ENCODE measurements at places on chromosomes 13 and 19.

GRCh38 chr13:33341861-33342452 lies 56.4 kb upstream of the STARD13 start:
- H3K36me3 ChIP-seq, result no peaks in the 10 kb centered on the region
- no peak overlapping the region for H3K27ac ChIP-seq
- H3K4me3 ChIP-seq, result no peak overlapping the region
- no peaks in the 10 kb centered on the region for H3K4me1 ChIP-seq
- DNase-seq, result no peak

DNA sequence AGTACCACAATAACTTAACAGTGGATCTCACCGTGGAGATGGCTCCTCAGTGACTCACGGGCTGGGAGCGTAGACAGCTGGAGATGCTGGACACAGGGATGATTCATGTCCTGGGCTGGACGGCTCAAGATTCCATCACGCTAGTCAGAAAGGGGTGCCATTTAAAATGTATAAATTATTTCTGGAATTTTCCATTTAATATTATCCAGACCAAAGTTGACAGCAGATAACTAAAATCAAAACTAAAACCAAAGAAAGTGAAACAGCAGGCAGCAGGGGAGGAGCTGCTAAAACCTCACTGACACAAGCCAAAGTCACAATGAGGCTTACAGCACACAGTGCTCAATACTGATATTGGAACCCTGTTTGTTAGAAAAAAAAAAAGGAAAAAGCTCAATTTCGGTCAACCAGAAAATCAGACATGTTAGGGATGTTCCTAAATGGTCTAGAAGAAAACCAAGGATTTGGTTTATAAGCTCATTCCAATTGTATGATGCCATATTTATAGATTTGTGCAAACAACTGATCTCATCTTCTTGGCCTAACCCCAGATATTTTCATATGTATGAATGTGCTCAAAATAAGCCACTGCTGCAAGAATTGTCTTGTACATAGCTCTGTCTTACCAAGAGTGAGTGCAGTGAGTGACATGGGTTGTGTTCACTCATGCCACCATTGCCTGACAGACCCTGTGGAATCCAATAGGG lies 111.8 kb downstream of the SACS start:
- DNase-seq, result no peak
- H3K36me3 ChIP-seq, result no peaks in the 10 kb centered on the region
- no peak overlapping the region for H3K27ac ChIP-seq
- no peak overlapping the region for H3K4me3 ChIP-seq
- H3K27me3 ChIP-seq, result no peaks in the 10 kb centered on the region
- H3K4me1 ChIP-seq, result no peaks in the 10 kb centered on the region

DNA sequence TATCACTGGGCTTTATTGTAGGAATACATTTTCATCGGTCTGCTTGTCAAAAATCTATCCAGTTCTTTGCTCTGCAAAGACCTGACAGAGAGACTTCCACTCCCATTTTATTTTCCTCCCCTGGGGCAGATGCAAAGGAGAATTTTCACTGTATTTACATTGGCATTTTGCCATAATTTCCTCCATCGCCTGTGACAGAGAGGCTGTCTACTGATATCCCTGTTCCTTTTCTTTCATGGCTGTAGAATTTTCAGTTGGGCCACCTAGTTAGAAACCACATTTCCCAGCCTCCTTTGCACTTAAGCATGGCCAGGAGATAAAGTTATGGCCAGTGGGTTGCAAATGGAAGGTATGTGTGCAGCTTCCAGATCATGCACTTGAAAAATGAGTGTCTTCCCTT lies 89.3 kb downstream of the NUFIP1 start:
- no peak overlapping the region for H3K27ac ChIP-seq
- no peak for DNase-seq
- no peaks in the 10 kb centered on the region for H3K4me1 ChIP-seq
- H3K4me3 ChIP-seq, result no peak overlapping the region
- H3K36me3 ChIP-seq, result no peaks in the 10 kb centered on the region

DNA sequence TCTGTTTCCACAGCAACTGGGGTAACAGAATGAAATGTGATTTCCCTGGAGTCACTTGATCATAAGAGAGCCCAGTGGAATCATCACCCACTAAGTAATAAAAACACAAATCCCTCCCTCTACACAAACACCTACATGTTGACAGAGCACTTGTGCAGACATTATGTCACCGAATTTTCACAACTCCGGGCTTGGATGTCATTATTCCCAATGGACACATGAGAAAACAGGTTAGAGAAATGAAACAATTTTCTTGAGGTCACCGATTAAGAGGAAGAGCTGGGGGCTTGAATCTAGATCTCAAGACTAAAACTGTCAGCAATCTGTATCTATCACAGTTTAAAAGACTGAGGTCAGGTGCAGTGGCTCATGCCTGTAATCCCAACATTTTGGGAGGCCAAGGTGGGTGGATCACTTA lies 3.1 kb downstream of the XRCC1 start:
- no peak for DNase-seq
- no peaks in the 10 kb centered on the region for H3K27me3 ChIP-seq
- H3K27ac ChIP-seq, result no peak overlapping the region
- no peaks in the 10 kb centered on the region for H3K36me3 ChIP-seq

DNA sequence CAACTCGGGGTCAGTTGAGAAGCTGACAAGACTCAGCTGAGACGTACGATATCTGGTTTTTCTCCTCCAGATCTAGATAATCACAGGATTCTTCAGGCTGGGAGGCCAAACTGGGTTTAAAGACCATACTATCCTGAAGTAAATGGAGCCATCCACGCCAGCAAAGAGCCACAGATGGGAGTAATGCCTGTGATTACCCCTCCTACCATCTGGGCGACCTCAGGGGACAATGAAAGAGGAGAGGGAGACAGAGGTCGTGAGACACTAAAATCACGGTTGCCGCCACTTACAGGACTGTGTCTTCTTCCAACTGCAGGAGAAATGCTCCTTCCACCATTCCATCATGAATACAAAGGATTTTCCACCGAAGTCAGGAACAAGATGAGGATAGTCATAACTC lies 3.1 kb upstream of the NLRP13 start:
- H3K27me3 ChIP-seq, result no peaks in the 10 kb centered on the region
- no peaks in the 10 kb centered on the region for H3K36me3 ChIP-seq
- no peak overlapping the region for H3K4me3 ChIP-seq
- H3K4me1 ChIP-seq, result no peaks in the 10 kb centered on the region
- DNase-seq, result no peak

- no peak for DNase-seq
- H3K27ac ChIP-seq, result no peak overlapping the region
- no peaks in the 10 kb centered on the region for H3K4me1 ChIP-seq
- H3K36me3 ChIP-seq, result peaks cover 17% of the 10 kb centered on the region
- no peak overlapping the region for H3K4me3 ChIP-seq
Observed at GRCh38 chr19:38149661-38150061, 74.4 kb downstream of the DPF1 start.

- H3K4me3 ChIP-seq, result no peak overlapping the region
- H3K27ac ChIP-seq, result no peak overlapping the region
- DNase-seq, result no peak
- H3K27me3 ChIP-seq, result no peaks in the 10 kb centered on the region
- H3K36me3 ChIP-seq, result no peaks in the 10 kb centered on the region
- H3K4me1 ChIP-seq, result no peaks in the 10 kb centered on the region
Observed at GRCh38 chr13:22468824-22469223, 712.0 kb upstream of the SGCG start.

GRCh38 chr13:110416131-110417025 lies 109.3 kb downstream of the COL4A2 start:
- H3K27ac ChIP-seq, result no peak overlapping the region
- DNase-seq, result no peak
- H3K4me3 ChIP-seq, result no peak overlapping the region
- no peaks in the 10 kb centered on the region for H3K36me3 ChIP-seq
- peaks cover 3% of the 10 kb centered on the region for H3K4me1 ChIP-seq
- no peaks in the 10 kb centered on the region for H3K27me3 ChIP-seq

DNA sequence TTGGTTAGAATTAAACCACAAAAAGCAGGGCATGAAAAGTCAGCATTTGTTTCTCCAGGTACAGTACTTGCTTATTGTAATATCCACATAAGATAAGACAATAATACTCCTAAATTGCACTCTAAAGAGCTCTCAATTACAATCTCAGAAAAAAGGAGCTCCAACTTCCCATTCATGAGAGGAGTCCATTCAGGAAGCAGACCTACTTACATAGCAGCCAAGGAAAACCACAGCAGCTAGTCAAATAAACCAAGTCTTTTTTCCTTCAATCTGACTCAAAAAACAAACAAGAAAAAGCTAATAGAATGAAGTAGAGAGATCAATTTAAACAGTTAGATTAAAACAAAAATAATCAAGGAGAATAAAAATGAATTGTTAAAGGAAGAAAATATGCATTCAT lies 885.2 kb upstream of the SLITRK6 start:
- no peak overlapping the region for H3K27ac ChIP-seq
- no peaks in the 10 kb centered on the region for H3K36me3 ChIP-seq
- H3K4me1 ChIP-seq, result no peaks in the 10 kb centered on the region
- no peaks in the 10 kb centered on the region for H3K27me3 ChIP-seq
- no peak for DNase-seq

DNA sequence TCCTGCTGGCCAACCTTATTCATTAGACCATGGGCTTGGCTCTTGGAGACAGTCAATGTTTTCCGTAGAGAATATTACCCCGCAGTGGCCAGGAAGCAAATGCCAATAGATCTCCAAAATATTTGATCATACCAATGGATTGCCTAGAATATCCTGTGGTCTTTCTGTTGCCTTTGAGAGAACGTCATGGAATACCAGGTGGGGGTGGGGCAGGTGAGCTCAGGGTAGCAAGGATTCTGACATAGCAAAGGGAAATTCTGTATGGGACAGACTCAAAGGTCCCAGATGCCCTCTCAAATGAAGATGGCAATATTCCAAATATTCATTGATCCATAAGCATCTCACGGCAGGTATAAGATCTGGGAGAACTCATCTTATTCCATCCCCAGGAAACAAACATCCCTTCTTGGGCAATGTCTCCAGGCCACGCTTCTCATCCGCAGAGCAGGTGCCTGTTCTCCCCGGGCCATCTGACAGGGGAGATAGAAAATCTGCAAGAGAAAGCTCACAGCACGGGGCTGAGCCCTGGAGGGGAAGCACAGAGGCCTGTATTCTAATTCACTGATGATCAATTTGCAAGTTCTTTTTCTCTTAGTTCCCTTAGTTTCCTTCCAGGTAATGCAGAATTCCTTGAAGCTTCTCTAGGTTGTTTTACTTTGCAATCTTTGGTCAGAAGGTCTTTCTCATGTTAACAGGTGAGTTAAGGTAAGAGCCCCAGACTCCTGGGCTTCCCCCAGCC lies 69.6 kb upstream of the TSHZ3 start:
- H3K4me3 ChIP-seq, result no peak overlapping the region
- no peak for DNase-seq
- H3K27ac ChIP-seq, result no peak overlapping the region
- no peaks in the 10 kb centered on the region for H3K4me1 ChIP-seq
- H3K27me3 ChIP-seq, result peaks cover 3% of the 10 kb centered on the region
- H3K36me3 ChIP-seq, result no peaks in the 10 kb centered on the region

- H3K4me1 ChIP-seq, result peaks cover 21% of the 10 kb centered on the region
- H3K4me3 ChIP-seq, result peak overlapping the region; percentile 94
- peak; percentile 44 for DNase-seq
- H3K27me3 ChIP-seq, result no peaks in the 10 kb centered on the region
- no peaks in the 10 kb centered on the region for H3K36me3 ChIP-seq
Observed at GRCh38 chr13:97976610-97977521, 23.4 kb downstream of the IPO5 start.

GRCh38 chr19:16915135-16915534 lies 26.3 kb downstream of the F2RL3 start:
- H3K27me3 ChIP-seq, result no peaks in the 10 kb centered on the region
- no peak overlapping the region for H3K27ac ChIP-seq
- H3K4me1 ChIP-seq, result no peaks in the 10 kb centered on the region
- DNase-seq, result no peak

DNA sequence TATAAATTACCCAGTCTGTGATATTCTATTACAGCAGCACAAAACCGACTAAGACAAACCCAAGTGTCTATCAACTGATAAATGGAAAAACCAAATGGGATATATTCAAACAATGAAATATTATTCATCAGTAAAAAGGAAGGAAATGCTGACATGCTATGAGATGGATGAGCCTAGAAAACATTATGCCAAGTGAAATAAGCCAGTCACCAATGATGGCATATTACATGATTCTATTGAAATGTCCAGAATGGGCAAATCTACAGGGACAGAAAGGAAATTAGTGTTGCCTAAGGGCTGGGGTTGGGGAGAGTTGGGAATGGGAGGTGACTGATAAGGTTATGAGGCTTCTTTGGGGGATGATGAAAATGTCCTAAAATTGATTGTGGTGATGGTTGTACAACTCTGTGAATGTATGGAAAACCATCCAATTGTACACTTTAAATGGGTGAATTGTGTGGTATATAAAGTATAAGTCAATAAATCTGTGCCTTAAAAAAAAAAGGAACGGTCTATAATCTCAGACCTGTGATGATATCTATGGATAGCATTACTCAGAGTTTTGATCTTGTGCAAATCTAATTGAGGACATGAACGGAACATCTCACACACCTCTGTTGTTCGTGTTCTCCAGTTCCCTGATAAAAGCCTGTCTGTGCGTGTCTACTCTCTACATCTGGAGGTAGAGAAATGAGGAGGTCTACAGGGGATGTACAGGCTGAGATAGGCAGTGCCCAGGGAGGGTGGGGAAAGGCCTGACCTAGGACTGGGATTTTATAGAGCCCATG lies 49.0 kb downstream of the TNFRSF19 start:
- H3K4me1 ChIP-seq, result no peaks in the 10 kb centered on the region
- H3K4me3 ChIP-seq, result no peak overlapping the region
- H3K27ac ChIP-seq, result no peak overlapping the region
- no peak for DNase-seq
- H3K36me3 ChIP-seq, result no peaks in the 10 kb centered on the region

GRCh38 chr13:73924607-73925006 lies 209.6 kb downstream of the KLF12 start:
- no peak overlapping the region for H3K4me3 ChIP-seq
- H3K27me3 ChIP-seq, result no peaks in the 10 kb centered on the region
- H3K27ac ChIP-seq, result no peak overlapping the region
- H3K36me3 ChIP-seq, result no peaks in the 10 kb centered on the region
- H3K4me1 ChIP-seq, result no peaks in the 10 kb centered on the region
- DNase-seq, result no peak

- no peaks in the 10 kb centered on the region for H3K27me3 ChIP-seq
- no peak overlapping the region for H3K27ac ChIP-seq
- H3K4me1 ChIP-seq, result no peaks in the 10 kb centered on the region
- no peak overlapping the region for H3K4me3 ChIP-seq
Observed at GRCh38 chr13:92602560-92602959, 624.0 kb upstream of the GPC6 start.

DNA sequence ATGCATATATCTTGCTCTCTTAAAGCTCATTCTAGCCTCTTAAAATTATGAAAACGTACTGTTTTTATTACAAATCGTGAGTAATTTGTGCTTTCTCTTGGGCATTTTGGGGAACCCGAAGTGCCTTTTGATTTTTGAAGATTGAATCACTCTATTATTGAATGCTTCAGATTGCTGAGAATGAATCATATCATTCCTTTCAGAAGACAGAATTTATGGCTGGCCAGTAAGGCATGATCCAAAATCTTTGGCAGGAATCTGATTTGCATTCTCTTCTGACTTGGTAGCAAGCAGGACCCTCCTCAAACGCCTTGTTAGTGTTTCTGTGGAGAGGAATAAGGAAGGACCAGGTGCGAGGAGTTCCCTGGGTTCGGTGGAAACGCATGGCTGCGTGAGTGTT lies 49.5 kb downstream of the STARD13 start:
- no peaks in the 10 kb centered on the region for H3K36me3 ChIP-seq
- no peak for DNase-seq
- no peaks in the 10 kb centered on the region for H3K27me3 ChIP-seq
- H3K4me3 ChIP-seq, result no peak overlapping the region
